A673 (cell line): ENCODE measurements at places on chromosomes 1 and 21. TPM values are rescaled to one million over a fixed set of nuclear protein-coding genes. Genes with fewer than 3 reads are reported as not detected.

- H3K4me3 ChIP-seq: no peak overlapping the region
- H3K4me1 ChIP-seq: no peaks in the 10 kb centered on the region
- H3K36me3 ChIP-seq: peaks cover 51% of the 10 kb centered on the region
- no peak for DNase-seq
- H3K27ac ChIP-seq: no peak overlapping the region
These were observed 23.6 kb downstream of the GNPAT start for GRCh38 chr1:231264642-231265041.

DNA sequence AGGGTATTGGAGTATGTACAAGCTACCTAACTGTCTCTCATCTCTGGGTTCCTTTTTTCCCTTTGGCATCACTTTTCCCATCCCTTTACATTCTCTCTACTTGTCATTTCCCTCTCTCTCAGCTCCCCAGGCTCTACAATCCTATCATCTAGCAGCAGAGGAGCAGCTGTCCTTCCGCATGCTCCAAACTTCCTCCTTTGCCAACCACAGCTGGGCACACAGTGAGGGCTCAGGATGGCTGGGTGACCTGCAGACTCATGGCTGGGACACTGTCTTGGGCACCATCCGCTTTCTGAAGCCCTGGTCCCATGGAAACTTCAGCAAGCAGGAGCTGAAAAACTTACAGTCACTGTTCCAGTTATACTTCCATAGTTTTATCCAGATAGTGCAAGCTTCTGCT lies 561 bp downstream of the CD1E start:
- H3K36me3 ChIP-seq: no peaks in the 10 kb centered on the region
- H3K4me3 ChIP-seq: no peak overlapping the region
- H3K27ac ChIP-seq: no peak overlapping the region
- DNase-seq: no peak

- H3K4me3 ChIP-seq: no peak overlapping the region
- no peaks in the 10 kb centered on the region for H3K36me3 ChIP-seq
- H3K27ac ChIP-seq: no peak overlapping the region
- H3K4me1 ChIP-seq: no peaks in the 10 kb centered on the region
These were observed 332.8 kb downstream of the KCTD3 start for GRCh38 chr1:215899901-215900300.

DNA sequence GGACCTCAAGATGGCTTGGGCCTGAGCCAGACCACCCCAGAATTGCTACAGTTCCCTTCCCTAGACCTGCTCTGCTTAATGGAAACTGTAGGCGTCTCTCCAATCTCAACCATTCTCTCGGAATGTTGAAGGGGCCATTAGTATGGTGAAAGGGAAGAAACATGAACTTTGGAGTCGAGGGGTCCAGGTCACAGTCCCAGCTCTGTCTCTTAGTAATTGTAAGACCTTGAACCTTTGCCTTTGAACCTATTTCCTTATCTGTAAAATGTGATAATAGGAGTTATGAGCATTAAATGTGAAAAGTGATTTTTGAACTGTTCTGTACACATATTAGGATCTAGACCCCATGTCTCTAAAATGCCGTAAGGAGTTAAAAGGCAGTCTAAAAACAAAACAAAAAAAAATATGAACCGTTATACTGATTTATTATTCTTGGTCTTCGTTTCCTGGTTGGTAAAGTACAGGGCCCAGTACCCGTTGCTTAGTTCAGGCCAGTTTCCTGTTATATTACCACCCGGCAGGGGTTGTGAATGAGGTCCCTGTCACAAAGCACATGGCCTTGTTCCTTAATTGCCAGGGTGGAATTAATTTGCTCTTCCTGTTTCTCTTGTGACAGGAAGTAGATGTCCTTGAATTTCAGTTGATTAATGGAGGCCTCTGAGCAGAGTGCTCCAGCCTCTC lies 42.3 kb downstream of the TCEANC2 start:
- H3K36me3 ChIP-seq: no peaks in the 10 kb centered on the region
- H3K27ac ChIP-seq: peak overlapping the region; percentile 75
- H3K4me1 ChIP-seq: peaks cover 34% of the 10 kb centered on the region
- no peak overlapping the region for H3K4me3 ChIP-seq
- H3K27me3 ChIP-seq: no peaks in the 10 kb centered on the region

GRCh38 chr1:183180634-183181056 lies 5.4 kb upstream of the LAMC2 start:
- peak; percentile 45 for DNase-seq
- no peak overlapping the region for H3K4me3 ChIP-seq
- no peaks in the 10 kb centered on the region for H3K27me3 ChIP-seq
- no peaks in the 10 kb centered on the region for H3K36me3 ChIP-seq

DNA sequence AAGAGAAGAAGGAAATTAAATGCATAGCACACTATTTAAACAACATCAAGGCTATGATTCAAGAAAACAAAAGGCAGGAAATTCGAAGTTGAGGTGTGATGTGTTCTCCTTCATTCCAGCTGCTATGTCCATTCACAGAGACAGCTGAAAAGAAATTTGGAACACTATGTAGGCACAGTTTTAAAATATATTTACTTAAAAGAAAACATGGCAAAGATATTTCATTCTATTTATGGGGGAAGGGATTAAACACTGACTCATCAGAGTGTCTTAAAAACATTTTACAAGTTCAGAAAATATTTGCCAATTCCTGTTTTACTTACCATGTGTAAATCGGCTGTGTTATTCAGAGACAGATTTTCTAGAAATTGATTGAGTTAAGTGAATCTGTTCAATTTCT lies 39.4 kb upstream of the NGF start:
- no peak for DNase-seq
- no peak overlapping the region for H3K4me3 ChIP-seq
- no peaks in the 10 kb centered on the region for H3K36me3 ChIP-seq
- no peaks in the 10 kb centered on the region for H3K4me1 ChIP-seq
- peaks cover 9% of the 10 kb centered on the region for H3K27me3 ChIP-seq

DNA sequence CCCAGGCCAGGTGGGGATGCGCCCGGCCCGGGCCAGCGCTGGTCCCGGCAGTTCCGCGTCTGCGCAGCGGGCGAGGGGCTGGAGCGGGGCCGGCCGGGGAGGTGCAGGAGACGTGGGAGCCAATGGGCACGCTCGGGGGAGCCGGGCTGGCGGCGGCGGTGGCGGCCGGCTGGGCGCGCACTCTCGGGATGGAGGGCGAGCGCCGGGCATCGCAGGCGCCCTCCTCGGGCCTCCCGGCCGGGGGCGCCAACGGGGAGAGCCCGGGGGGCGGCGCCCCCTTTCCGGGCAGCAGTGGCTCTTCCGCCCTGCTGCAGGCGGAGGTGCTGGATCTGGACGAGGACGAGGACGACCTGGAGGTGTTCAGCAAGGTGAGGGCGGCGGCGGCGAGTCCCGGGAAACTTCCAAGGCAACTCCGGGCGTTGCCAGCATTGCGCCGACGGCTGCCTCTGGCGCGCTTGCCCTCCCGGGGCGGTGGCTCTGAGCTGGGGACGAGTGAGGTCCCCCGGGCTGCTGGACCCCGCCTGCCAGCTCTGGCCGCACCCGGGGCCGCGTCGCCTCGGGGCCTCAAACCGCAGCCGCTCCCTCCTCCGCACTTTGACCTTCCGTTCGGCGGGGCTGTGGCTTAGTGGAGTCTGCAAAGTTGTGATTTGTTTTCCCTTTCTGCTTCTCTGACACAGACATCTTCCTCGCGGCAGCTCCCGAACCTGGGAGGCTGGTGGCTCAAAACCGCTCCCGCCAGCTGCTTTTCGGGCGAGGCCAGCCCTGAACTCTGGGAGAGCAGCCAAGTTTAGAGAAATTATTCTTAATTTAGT lies at the start of gene SNX7:
Gene SNX7, plus strand, starts transcription at position 178 of the 812 bp plus-strand sequence. Its CDS starts 11 bp downstream, at position 189.
- H3K36me3 ChIP-seq: no peaks in the 10 kb centered on the region
- peaks cover 19% of the 10 kb centered on the region for H3K27me3 ChIP-seq
- no peak within 1 kb of the TSS for H3K27ac ChIP-seq
- H3K4me3 ChIP-seq: peak within 1 kb of the TSS; percentile 54
- H3K4me1 ChIP-seq: peaks cover 4% of the 10 kb centered on the region
- DNase-seq: peak; percentile 48

GRCh38 chr1:207888652-207889051 lies 22.3 kb downstream of the CD34 start:
- no peak overlapping the region for H3K4me3 ChIP-seq
- no peaks in the 10 kb centered on the region for H3K4me1 ChIP-seq
- no peaks in the 10 kb centered on the region for H3K36me3 ChIP-seq
- H3K27ac ChIP-seq: no peak overlapping the region
- H3K27me3 ChIP-seq: peaks cover 2% of the 10 kb centered on the region

Gene PKN2
- 54.1 and 55.6 TPM in 2 replicates for total RNA-seq

Gene AXDND1
- total RNA-seq: 0.85 TPM in 1 of 2 replicates, not detected in the other

GRCh38 chr1:41009466-41009865 lies 12.1 kb downstream of the SLFNL1 start:
- H3K4me1 ChIP-seq: no peaks in the 10 kb centered on the region
- no peak overlapping the region for H3K4me3 ChIP-seq
- no peak for DNase-seq
- no peaks in the 10 kb centered on the region for H3K27me3 ChIP-seq

DNA sequence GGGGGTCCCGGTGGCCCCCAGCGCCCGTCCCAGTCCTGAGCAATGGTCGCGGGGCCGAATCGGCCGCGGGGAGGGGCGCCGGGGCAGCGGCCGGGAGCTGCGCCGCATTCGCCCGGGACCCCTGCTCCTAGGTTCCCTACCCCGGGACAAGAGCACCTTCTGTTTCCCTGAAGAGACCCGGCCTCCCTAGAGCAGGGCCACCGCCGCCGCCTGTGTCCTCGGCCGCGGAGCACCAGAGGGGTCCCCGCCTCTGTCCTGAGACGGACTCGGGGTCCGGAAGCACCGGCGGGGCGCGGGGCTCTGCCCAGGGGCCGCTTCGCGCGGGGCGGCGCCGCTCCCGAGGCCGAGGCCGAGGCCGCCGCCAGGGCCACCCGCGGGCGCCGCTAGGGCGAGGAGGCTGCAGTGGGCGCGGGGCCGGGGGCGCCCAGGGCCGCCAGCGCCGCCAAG lies 157.9 kb downstream of the CASZ1 start:
- peaks cover 35% of the 10 kb centered on the region for H3K4me1 ChIP-seq
- H3K27ac ChIP-seq: no peak overlapping the region
- no peaks in the 10 kb centered on the region for H3K27me3 ChIP-seq
- no peak for DNase-seq
- H3K4me3 ChIP-seq: no peak overlapping the region
